Ecto neural progenitor cell (in vitro differentiated cells): ENCODE measurements at places on chromosomes 5 and 9.

GRCh38 chr5:79694652-79695051 lies 5.0 kb downstream of the CMYA5 start:
- DNase-seq: no peak

- no peak for DNase-seq
Measured at GRCh38 chr9:2228641-2229040, 213.5 kb downstream of the SMARCA2 start.

DNA sequence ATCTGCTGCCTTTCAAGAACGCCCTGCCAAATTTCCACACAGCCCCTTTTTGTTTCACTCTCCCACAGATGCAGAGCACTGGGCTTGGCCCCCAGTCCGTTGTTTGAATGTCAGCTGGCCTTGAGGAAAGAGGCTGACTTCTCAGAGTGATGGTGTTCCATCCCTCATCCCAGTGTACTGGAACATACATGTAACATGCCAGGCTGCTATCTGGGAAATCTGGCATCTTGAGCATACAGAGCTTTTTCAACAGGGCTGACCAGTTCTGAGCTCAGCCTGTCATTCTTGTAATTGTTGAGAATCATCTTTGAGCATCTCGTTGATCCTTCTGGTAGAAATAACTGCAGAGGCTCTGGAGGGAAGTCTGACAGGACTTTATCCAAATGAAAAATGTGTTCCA lies 2.8 kb downstream of the GALNT10 start:
- no peak for DNase-seq

DNA sequence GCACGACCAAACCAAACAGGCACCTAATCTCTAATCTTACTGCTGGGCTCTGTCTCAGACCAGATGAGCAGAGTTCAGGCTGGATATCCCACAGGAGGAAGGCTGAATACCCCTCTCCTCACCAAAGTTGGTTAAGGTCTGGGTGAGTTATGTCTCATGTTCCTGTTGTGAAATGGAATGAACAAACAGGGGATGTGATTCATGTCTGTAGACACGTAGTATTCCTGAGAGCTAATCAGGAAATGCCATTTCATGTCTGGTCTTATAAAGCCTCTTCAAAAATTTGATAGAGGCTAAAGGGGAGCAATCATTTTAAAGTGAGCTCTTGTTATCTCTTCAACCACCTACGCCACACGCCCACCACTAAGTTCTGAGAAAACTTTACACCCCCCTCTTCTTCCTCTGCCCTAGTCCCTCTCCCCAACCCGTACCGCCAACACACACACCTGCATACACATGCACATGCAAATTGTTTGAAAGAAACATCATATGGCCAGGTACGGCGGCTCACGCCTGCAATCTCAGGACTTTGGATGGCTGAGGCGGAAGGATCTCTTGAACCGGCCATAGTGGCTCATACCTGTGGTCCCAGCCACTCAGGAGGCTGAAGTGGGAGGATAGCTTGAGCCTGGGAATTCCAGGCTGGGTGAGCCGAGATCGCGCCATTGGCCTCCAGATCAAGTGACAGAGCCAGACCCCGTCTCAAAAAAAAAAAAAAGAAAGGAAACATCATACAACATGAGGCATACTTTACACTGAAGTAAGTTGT lies 69.8 kb upstream of the RAI14 start:
- no peak for DNase-seq

- DNase-seq: no peak
Measured at GRCh38 chr5:74457876-74458275, 182.7 kb downstream of the ENC1 start.

DNA sequence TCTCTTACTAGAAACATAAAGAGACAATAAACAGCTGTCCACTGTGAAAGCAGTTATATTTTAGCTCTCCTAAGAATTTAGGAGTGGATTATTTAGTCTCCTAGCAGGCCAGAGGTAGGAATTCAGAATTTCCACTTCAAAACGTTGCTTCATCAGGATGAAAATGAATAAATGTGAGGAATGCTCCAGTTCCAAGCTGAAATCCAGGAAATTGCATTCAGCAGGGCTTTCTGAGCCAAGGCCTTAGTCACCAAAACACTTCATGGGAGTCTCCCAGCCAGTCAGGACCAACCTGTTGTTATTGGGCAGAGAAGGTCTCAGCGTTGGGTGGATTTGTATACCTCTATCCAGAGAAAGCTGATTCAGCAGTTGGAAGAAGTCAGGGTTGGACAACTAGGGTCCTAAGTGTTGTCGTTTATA lies 1040.3 kb downstream of the TLE1 start:
- DNase-seq: no peak

DNA sequence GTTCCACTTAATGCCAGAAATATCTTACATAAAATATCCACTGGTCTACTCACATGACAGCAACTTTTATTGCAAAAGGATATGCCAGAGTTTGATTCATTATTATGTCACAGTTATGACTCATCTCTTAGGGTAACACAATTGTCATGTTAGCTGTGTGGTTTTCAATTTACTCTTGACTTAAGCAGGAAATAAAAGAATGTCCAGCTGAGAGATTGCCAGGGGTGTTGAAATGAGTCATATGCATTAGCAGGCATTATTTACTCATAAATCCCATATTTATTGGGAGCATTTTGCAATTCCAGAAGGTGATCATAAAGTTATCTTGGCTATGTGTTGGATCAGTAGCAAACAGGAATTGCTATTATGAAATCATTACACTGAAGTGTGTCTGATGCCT lies 1164.6 kb upstream of the CDH18 start:
- DNase-seq: no peak

- DNase-seq: peak; percentile 55
Measured at GRCh38 chr9:35906923-35907699, 1.1 kb downstream of the HRCT1 start.
